ENCODE measurements at places on chromosomes 1 and 21.

- DNase-seq: no peak
Observed at GRCh38 chr1:67683316-67683715, 1.7 kb upstream of the GADD45A start.

- DNase-seq: peak; percentile 82
Observed at GRCh38 chr1:202968895-202969295, 1.8 kb upstream of the CYB5R1 start.

DNA sequence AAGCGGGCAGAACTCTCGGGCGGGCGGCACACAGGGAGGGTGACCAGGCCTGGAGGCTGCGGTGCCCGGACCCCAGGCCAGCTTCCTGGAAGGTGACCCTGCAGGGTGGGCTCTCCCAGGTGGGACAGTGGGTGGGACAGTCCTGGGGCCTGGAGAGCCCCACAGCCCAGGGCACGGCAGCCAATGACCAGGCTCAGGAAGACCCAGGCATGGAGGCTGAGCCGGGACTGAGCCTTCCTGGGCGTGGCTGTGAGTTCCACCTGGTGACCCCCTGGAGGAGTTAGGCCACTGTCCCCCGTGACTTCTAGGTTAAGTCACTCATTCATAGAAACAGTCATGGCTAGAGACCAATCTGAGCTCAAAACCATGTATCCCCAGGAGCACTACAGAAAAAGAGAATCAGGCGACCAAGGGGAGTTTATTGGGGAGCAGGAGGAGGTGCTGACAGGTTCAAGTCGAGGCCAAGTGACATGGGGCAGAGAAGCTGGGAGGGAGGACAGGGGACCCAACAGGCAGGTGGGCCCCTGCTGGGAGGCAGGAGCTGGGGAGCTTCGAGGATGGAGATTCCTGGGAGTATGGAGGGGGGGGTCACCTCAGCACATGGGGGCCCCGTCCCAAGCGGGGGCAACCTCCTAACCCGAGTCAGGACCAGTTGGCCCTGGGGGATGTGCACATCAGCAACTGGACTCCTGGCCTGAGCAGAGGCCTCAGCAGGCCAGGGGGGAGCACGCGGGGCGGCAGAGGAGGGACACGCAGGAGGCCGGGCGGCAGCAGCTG lies 1.2 kb downstream of the KRTAP10-5 start:
- no peak for DNase-seq

DNA sequence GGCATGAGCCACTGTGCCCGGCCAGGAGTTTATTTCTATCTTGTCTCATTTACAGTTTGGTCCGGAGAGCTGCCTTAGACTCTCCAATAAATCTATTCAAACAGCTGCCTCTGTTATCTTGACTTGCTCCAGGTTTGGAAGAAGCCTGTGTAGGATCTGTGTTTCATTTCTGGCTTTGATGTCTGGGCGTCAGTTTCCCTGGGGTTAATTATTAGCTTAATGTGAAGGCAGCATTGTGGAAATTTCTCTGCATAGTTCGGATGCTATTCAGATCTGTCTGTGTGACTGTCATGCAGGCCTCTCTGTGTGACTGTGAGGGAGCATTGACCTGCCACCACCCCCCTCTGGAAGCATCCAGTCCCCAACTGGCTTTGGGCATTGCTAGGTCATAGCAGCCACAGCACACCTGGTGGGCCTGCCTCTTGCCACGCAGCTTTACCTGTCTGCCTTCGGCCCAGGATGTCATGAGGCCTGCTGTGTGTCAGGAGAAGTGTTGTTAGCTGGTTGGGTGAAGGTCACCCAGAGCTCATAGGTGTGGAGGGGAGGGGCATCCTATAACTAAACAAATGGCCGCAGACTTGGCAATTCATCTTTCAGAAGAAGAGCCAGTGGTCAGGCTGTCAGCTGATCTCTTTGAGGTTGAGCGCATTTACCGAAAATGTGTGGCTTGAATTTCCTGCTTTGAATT lies 9.8 kb downstream of the IFNGR2 start:
- no peak for DNase-seq

GRCh38 chr1:35188578-35189392 lies 4.2 kb downstream of the SFPQ start:
- no peak for DNase-seq

- no peak for DNase-seq
Observed at GRCh38 chr1:107896401-107896800, 68.6 kb downstream of the VAV3 start.

- DNase-seq: no peak
Observed at GRCh38 chr1:81578867-81579266, 221.9 kb upstream of the ADGRL2 start.

- DNase-seq: no peak
Observed at GRCh38 chr1:113031171-113031933, 41.6 kb upstream of the LRIG2 start.

DNA sequence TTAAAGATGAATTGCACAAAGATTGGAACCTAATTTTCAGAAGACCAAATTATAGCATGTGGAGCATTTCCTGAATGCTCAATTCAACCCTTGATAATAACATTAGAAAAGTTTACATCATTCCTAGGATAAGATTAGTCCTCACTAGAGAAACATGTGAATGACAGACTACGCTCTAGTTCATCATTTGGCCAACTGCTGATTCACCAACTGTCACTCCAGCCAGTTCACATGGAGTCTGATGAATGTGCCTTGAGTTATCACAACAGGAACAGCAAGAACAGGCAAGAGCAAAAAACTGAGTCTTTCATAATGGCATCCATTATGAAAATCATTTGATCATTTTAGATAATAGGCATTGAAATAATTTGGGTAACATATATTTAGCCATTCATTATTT lies 415.9 kb downstream of the PTPRC start:
- DNase-seq: no peak

GRCh38 chr1:233489411-233489810 lies 124.5 kb upstream of the KCNK1 start:
- no peak for DNase-seq

GRCh38 chr1:181092056-181092455 lies 3.6 kb downstream of the IER5 start:
- DNase-seq: no peak

All from HEK293T (cell line).